AG09319 (cell line): ENCODE measurements at places on chromosomes 11 and 22.

DNA sequence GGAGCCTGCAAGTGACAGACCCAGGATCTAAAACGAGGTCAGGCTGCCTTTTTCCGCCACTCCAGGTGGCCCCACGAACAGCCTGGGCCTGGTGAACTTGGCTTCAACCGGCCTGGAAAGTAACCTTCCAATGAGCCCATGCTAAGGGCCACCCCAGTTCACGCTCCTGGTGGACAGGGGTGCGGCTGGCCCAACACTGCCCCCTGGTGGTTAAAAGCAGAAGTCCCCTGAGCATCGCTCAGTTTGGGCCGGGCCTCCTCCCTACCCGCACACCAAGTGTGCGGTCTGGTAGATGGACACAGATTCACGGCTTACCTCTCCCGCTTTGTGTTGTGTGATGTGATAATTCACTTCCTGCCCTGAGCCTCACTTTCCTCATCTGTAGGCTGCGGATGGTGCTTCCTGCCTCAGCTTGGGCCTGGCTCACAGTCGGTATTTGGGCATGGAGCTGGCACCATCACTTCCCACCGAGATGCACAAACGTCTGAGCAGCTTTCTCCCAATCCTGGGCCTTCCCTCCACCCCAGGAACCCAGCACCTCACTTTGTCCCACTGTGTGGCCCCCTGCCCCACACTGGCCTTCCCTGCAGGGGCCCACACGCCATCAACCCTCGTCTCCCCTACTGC is 13.7 kb upstream of the SEC14L3 start:
- peak; percentile 10 for DNase-seq

- DNase-seq = no peak
These were observed 955.7 kb downstream of the DLG2 start for GRCh38 chr11:84671325-84671999.

DNA sequence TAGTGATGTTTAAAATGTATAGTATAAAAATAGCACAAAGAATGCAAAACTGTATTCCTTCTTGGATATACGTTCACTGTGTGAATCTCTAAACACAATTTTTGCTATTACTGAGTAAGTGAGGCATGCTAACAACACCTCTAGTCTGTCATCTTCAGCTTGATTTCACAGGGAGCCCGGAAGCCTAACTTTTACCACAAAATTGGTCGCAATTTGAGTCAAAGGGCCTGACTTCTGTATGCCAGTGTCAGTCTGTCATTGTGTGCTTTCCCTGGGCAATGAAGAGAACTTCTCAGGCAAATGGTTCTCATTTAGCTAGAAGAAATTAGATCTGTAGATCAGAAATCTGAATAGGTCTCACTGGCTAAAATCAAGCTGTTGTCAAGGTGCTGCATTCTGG is 1059.5 kb downstream of the FAM181B start:
- no peak for DNase-seq

- no peak for DNase-seq
These were observed 81.5 kb upstream of the TP53AIP1 start for GRCh38 chr11:129023968-129024676.

GRCh38 chr22:23072911-23073491 is 2.7 kb downstream of the GNAZ start:
- no peak for DNase-seq

DNA sequence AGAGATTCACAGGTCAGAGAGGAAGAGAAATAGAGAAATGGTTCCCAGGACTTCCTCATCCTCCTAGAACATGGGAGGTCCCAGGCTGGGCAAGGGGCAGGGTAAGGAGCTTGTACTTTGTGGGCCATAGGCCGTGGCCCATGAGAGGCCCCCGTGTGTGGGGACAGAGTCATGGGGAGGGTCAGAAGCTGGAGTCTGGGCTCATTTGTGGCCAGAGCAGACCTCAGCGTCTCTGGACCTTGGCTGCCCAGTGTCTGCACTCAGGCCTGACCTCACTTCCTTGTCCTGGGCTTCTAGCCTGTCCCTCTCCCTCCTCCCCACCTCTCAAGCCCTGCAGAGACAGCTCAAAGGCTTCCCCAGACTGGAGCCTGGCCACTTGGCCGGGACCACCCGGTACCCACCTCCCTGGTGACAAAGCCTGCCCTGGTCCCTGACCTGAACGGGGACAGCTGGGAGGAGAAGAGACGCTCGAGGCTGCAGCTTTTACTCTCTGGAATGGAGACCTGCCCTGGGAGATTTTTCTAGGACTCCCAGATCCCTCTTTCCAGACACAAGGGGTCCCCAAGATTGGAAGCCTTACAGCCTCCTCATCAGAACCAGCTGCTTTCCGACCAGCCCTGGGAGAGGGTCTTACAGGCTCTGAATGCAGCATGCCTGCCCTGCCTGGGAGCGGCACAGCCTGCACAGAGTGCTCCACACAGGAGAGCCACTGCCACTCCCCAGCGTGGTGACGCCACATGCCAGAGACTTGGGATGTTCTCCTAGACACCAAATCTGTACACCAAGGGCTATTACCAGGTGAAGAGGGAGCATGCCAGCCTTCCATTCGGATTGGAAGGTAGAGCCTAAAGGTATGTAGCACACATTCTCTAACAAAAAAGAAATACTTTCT is 569.0 kb upstream of the B3GAT1 start:
- DNase-seq = no peak

DNA sequence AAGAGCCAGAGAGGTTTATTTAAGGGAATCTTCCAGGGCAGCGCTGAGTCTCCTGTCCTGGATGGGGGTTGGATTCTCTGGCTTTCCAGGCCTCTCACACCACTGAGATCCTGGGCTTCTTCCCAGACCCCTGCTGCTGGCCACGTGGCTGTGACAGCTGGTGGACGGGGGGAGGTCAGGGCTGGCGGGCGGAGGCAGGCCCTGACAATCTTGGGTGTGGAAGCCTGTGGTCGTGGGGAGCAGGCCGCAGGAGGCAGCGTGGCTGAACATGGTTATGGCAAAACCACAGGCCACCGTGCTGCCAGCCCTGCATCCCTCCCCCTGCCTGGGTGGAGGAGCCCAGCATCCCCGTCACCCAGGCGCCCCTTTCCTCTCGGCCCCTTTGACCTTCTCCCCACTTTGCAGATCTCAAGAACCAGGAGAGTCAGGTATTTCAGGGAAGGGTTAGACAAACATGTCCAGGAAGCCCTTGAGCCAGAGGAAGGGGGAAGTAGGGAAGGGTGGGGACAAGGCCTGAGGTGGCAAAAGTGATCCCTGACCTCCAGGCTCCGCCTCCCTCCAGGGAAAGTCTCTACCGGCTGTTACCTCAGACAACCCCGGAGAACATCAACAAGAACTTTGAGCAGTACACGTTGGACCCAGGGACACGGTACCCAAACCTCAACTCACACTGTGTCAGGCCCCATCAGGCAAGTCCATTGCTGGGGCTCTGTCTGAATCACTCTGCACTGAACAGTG is 111.8 kb downstream of the MICAL2 start:
- DNase-seq = no peak

DNA sequence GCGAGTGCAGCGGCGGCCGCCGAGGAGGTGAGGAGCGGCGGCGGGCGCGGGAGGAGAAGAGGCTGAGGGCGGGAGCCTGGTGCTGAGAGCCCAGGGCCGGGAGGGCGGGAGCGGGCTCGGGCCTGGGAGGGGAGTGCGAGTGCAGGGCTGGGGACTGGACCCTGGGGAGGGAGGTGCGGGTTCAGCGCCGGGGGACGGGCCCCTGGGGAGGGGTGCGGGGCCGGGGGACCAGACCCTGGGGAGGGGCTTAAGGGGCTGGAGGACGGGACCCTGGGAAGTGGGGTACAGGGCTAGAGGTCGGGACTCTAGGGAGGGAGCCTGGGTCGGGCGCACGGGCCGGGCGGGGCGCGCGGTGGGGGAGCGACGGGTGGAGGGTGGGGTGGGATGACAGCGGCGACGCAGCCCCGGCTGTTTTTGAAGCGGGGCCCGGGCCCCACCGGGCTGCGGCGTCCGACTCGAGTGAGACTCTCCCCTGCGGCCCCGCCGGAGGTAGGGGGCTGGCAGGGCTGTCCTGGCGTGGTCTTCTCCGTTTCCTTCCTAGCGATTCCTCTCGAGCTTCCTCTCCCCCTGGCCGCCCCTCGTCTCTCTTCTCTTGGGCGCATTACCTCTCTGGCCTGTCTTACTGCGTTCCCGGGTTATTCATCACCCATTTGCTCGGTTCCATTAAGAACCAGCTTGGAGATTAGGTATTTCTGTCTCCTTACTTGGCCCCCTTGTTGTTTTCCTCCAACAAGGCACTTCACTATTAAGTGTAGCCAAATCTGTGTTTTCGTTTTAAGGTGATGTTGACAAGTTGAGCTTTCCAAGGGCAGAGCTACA is 754 bp downstream of the NUP50 start:
- no peak for DNase-seq

DNA sequence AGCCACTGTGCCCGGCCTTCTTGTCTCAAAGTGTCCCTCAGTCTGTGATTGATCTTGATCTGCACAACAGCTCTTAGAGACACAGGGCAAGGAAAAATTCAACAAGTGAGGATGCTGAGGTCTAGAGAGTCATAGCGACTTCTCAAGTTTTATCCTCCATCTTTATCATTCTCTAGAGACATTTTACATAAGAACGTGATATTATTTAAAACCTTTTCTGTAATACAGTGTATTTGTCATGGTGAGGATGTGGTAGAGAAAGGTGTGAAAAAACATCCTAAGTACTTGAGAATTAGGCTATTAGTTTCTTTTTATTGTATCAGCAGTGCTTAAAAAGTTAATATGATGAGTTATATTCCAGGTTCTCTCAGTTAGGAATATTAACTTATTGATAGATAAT is 50.2 kb downstream of the EMSY start:
- no peak for DNase-seq
